ENCODE measurements at places on chromosomes 3 and 15. TPM values are rescaled to one million over a fixed set of nuclear protein-coding genes. Genes with fewer than 3 reads are reported as not detected.

SNX33 gene
- 13.2 TPM for total RNA-seq

GOLGA6B gene
- total RNA-seq = not detected

UCN2 gene
- 0.43 TPM for total RNA-seq

NMNAT3 gene
- 8.1 TPM for total RNA-seq

NUP210 gene
- 14.7 TPM for total RNA-seq

CCPG1 gene
- total RNA-seq = 81.7 TPM

PRTG gene
- total RNA-seq = 2.5 TPM

Measured in dorsolateral prefrontal cortex (tissue), 122 donors.